ENCODE measurements at places on chromosomes 5 and 9.

DNA sequence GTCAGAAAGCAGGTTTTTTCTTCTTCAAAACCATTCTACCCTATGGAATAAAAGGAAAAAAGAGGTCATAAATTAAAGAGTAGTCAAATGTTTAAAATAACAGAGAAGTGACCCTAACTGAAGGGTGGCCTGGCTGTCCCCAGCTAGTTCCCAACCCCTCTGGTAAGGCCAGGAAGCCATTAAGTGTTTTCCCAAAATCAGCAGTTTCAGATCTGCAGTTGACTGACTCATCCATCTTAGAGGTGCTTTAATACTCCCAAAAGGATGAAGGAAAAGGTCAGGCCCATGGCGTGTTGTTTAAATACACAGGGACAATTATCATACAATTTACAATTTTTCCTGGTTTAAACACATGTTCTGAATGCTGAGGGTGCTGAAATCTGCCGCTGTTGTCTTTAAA lies 47.9 kb upstream of the TBC1D9B start:
- DNase-seq = no peak

DNA sequence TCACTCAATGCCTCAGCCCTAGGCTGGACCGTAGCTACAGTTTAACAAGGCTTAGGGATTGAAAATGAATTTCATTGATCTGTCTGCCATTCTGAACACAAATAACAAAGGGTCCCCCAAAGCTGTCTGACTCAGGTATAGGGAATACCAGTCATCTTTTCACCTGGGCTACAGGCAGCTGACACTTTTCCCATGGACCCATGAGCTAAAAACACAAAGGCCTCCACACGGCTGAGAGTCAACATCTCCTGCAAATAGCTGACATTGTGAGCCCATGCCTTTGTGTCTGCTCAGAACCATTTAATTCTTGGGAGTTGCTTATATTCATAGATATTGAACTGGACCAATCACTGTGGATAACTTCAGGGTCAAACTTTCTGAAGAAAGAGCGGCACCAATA lies 121.1 kb upstream of the SLIT3 start:
- no peak for DNase-seq

- DNase-seq = peak; percentile 50
Measured at GRCh38 chr9:99019510-99020331, 76.0 kb downstream of the COL15A1 start.

DNA sequence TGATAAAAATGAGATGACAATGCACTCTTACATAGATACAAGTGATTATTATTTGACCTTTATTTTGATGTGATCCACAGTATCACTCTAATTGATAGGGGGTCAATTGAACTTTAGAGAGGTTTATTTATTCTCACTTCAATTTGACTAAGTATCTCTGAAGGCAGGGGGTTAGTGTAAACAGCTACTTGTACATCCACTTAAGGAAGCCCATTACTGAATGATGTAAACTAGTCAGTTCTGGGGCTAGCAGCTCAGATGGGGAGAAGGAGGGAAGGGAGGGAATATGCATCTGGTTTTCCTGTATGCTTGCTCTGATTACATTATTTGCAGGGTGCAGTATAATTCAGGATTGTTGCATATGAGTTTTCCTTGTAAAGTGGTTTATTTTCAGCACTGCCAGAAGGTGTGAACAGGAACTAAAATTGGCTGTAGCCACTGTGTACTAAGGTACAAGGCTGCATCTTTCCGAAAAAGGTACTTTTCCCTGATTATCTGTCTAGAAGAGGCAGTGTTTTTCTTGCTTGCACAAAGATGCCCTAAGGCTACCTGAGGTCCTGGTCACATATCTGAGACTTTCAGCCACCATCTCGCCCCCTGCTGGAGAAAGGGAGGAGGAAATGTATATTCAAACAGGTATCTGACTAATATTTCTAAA lies 51.2 kb downstream of the MRPS27 start:
- no peak for DNase-seq

- DNase-seq = no peak
Measured at GRCh38 chr9:23447166-23447565, 378.9 kb downstream of the ELAVL2 start.

- no peak for DNase-seq
Measured at GRCh38 chr5:90983711-90984124, 399.4 kb downstream of the ARRDC3 start.

- no peak for DNase-seq
Measured at GRCh38 chr5:14064841-14065240, 78.3 kb upstream of the TRIO start.

DNA sequence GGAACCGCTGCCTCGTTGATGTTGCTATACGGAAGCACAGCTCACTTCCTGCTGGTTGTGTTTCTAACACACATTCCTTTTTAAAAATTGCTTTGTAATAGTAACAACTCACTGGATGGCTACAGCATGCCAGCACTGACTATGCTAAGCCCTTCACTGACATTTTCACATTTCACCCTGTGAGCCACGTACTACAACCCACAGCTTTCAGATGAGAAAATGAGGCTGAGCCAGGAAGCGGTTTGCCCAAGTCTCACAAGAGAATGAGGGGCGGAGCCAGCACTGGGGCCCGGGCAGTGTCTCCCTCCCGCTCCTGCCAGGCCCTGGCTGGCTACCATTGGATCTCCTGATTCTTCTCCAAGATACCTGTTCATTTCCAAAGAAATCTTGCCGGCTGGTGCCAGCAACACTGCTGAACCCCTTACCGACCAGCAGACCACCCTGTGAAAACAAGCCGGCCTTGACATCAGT lies 38.3 kb downstream of the FAM78A start:
- DNase-seq = no peak

- no peak for DNase-seq
Measured at GRCh38 chr9:13644675-13645074, 365.2 kb upstream of the MPDZ start.

DNA sequence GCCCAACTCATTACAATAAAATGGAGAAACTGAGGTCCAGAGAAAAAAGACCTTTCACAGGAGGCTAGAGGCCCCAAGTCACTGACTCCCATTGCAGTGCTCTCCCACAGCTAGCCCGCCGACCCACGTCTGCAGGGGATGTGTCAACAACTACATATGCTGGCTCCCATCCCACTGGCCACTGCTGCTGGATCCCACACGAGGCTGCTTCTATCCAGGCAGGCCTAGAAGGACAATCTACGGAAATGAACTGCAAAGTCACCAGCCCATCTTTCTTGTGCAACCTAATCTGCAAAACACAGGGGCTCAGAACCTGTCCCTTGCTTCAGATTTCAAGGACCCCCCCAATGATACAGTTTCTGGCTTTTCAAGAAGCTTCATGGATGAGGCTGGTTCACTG lies 24.0 kb downstream of the RAPGEF1 start:
- no peak for DNase-seq

DNA sequence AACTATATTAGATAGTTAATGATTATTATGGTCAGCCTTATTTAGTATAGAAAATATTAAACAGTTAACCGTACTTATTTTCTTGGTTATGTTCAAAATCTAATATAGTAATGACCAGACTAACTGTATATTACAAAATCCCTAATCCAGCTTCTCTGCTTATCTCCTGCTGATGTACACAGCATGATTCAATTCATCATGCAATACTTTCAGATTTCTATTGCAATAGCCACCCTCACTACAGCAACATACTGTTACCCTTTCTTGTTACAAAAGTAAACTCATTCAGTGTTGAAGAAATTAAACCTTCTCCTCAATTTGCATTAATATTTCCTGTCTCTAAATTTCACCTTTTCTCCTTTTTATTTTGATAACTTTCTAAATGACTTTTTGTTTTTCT lies 1375.0 kb upstream of the NUDT12 start:
- DNase-seq = no peak

GRCh38 chr5:173281910-173282309 lies 46.3 kb downstream of the STC2 start:
- DNase-seq = no peak

DNA sequence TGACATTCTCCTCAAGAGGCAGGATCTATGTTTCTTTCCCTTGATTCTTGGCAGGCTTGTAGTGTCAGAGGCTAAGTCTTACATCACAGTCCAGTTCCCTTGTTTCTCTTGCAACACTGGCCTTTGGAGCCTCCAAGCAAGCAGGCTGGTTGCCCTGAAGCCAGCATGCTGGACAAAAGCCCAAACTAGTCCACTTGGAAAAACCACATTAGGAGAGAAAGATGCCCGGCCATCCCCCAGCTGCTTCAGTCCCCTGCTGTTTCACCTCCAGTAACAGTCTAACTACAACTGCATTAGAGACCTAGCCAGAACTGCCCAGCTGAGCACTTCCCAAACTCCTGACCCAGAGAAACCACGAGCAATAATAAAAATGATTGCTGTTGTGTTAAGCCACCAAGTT lies 87.6 kb downstream of the ADAMTS6 start:
- DNase-seq = peak; percentile 52

DNA sequence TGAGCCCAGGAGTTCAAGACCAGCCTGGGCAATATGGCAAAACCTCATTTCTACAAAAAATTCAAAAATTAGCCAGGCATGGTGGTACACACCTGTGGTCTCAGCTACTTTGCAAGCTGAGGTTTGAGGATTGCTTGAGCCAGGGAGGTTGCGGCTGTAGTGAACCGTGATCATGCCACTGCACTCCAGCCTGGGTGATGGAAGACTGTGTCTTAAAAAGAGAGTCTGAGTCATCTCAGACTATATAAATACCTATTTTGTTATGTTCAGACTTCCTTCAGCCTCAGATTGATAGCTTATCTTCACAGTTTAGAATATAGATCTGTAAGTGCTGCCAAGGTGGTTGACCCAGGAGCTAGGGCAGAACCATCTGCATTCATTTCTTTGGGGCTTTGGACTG lies 1.6 kb upstream of the PAIP2 start:
- no peak for DNase-seq

GRCh38 chr9:132823370-132824145 lies 54.5 kb downstream of the AK8 start:
- DNase-seq = no peak

GRCh38 chr9:133258061-133259015 lies 16.7 kb downstream of the ABO start:
- DNase-seq = no peak

DNA sequence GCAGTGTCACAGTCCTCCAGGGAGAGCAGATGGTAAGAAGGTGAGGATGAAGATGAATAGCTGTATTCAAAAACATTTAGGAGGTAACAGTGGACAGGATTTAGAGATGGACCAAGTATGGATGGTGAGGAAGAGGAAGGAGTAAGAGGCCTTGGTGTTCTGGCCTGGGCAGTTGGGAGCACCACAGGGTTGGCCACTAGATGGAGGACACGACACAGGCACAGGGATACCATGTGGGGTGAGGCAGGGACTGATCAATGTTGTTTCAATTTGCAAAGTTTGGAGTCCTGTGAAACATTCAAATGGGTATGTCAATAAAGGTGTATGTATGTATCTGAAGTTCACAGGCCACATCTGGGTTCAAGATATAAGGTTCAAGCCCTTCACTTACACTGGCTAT lies 141.1 kb upstream of the RASEF start:
- DNase-seq = no peak

- no peak for DNase-seq
Measured at GRCh38 chr5:133821311-133821741, 147.1 kb downstream of the C5orf15 start.

GRCh38 chr5:10538789-10539686 lies 24.8 kb upstream of the ANKRD33B start:
- DNase-seq = no peak

DNA sequence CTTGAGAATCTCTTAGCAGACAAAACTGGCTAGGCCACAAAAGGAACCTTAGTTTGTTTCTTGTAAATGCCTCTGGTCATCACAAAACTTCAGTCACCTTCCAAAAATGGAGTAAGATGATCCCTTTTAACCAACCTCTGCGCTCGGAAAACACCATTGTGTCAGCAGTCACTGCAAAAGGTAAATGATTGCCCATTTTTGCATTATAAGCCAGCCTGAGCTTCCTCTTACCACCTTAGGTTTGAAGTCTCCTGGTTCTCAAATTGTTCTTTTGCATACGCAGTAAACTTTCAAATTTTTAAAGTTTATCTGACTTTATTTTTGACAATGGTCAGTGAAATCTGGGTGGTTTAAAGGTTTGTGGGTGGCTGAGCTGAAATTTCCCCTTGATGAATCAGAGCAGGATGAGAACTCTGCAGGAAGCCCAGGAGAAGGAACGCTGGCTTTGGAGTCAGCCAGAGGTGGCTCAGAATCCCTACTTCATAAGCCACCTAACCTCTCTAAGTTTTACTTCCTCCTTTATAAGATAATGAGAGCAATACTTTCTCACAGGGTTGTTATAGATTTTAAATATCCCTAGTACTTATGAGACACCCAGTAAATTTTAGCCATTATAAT lies 131.4 kb downstream of the MED10 start:
- no peak for DNase-seq

DNA sequence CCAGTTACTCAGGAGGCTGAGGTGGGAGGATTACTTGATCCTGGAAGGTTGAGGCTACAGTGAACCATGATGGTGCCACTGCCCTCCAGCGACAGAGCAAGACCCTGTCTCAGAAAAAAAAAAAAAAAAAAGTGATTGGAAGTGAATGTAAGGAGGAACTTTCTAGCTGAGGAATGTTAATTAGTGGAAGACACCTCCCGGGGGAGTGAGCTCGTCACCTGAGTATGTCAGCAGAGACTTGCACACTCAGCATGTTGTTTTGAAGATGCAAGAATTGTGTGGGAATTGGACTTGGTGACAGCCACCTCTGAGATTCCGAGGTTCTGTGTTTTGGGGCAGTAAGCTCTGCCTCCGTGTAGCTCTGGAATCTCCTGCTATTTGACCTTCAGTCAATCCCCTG lies 3.6 kb downstream of the SYNPO start:
- no peak for DNase-seq

GRCh38 chr9:114583371-114584155 lies 4.0 kb upstream of the ATP6V1G1 start:
- no peak for DNase-seq

DNA sequence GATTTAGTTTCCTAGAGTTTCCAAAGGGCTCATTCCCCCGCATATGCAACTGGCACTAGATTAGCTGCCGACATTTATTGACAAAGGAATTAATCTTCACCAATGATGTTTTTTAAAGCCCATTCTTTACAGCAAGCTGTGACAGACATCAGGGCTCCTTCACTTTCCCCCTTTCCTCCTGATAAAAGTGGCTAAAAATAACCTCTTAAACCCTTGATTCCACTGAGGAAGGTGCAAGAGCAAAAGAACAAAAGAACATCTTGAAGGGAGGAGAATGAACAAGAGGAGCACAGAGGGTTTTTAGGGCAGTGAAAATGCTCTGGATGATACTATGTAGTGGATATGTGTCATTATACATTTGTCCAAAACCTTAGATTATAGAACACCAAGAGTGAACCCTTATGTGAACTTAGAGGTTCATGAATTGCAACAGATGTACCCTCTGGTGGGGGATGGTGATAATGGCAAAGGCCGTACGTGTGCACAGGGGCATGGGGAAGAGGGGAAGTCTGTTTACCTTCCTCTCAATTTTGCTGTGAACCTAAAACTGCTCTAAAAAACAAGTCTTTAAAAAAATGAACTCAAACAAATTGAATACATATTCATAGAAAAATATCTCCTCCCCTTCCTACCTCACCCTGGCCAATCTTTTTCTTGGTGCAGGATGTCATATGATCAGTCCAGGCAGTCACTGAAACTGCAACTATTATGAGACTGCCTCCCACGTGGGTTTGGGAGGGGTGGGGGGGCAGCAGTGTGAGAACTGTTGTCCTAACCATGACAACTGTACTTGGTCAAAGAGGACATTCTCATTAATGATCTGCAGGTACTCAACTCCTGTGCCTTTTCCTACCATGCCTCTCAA lies 83.0 kb downstream of the MARCHF3 start:
- DNase-seq = no peak

GRCh38 chr9:84600739-84601138 lies 68.8 kb upstream of the NTRK2 start:
- DNase-seq = no peak

Data from T1000 (cell line).